CD4-positive, alpha-beta T cell treated with Interleukin-15 for 4 hours (primary cell): ENCODE measurements at places on chromosomes 7 and 10.

DNA sequence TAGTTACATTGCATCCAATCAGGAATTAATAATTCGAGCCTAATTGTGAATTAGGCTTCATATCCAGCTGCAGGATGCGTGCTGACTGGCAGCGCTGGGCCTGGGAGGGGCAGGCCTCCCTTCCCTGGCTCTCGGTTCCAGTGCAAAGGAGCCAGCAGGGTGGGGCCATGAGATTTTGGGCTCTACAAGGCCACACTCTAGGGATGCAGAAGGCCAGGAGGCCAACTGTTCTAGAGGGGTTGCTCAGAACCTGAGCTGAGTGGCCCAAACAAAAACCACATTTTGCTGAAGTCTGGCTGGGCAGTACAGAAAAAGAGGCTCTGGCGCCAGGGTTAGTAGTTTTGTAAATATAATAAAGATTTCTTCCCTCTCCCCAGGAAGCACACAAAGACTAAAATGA lies 72.3 kb downstream of the CLEC2L start:
- no peak for DNase-seq

DNA sequence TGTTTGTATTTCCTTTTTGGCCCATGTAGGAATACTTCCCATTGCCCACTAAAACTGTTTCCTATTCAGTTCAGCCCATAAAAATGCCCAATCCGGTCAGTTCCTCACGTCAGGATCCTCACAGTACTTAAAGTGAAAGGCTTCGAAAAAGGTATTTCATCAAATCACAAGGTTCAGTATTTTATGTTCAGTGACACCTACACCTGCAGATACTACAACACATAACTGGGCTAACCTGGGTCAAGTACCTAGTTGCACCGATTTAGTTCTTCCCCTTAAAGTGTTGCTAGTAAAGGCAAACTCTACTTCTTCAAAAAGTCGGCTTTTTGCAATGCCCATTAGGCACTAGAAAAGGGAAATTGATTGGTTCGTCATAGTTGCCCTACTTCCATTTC lies 1.1 kb downstream of the SNX13 start:
- DNase-seq = peak; percentile 1

- DNase-seq = no peak
These were observed 143.2 kb upstream of the PCBD1 start for GRCh38 chr10:71031603-71032002.

DNA sequence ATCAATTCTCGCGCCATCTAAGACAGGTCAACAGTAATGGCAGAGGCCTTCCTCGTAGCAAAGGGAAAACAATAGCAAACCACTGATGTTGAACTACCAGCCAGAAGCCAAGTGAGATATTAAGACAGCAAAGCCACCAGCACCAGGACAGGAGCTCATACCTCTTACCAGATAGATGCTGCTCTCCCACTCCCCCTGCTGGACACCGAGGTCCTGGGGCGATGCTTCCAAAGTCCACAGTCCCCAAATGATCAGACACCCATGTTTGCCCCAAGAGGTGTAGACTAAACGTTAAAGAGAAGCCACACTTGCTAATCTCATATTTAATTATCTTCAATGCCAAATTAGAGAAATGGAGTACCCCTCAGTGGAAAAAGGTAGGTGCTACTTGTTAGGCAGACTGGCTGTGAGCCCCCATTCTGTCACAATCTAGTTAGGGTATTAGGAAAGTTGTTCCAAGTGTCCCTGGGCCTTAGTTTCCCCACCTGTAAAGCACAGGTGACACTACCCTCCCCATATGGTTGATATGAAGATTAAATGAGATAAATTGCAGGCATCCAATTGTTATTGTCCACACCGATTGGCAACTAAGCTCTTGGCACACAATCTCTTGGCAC lies 39.9 kb downstream of the TOMM7 start:
- peak; percentile 63 for DNase-seq

- DNase-seq = no peak
These were observed 30.6 kb downstream of the KMT2E start for GRCh38 chr7:105044449-105045070.

GRCh38 chr7:121085922-121086321 lies 97.4 kb downstream of the CPED1 start:
- DNase-seq = no peak

DNA sequence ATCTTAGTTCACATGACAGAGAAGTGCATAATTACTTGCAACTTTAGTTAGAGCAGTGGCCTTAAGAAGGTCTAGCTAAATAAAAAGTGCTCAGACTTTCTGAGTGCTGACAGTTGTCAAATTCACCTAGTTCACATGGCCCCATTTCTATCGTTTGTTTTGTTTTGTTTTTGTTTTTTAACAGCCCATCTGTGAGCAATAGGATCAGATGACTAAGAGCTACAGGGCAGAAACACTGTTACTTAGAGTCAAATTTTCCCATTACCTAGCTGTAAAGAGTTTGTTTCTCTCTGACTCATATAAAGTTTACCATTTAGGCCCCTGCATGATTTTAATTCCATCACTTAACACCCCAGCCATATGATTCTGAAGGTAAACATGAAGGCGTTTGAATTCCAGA lies 18.8 kb downstream of the CAV1 start:
- DNase-seq = no peak

- DNase-seq = no peak
These were observed 16.5 kb downstream of the ZNF365 start for GRCh38 chr10:62390497-62391176.

- no peak for DNase-seq
These were observed 37.3 kb downstream of the HDAC9 start for GRCh38 chr7:18532813-18533212.
